ENCODE measurements at places on chromosomes 11 and 22.
A peak's percentile ranks its signal among the peaks of the same experiment; 100 is the strongest.

DNA sequence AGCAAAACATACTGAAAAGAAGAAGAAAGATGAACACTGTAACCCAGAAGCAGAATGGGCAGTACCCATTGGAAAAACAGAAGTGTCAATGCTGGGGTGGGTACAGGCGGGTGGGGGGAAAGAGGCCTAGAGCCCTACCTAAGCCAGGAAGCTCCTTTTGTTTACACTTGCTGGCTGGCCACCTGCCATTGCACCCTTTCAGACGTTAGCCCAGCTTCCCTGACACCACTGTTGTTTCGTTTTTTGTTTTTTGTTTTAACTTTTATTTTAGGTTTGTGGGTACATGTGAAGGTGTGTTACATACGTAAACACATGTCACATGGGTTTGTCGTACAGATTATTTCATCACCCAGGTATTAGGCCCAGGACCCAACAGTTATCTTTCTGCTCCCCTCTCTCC, 55.4 kb downstream of the PLEKHA7 start:
- no peak for DNase-seq

GRCh38 chr22:47294222-47294532, 531.7 kb downstream of the TBC1D22A start:
- no peak for DNase-seq

GRCh38 chr11:131979364-131979763, 608.9 kb downstream of the NTM start:
- no peak for DNase-seq

GRCh38 chr11:45332276-45332934, 46.3 kb upstream of the SYT13 start:
- peak; percentile 80 for DNase-seq

DNA sequence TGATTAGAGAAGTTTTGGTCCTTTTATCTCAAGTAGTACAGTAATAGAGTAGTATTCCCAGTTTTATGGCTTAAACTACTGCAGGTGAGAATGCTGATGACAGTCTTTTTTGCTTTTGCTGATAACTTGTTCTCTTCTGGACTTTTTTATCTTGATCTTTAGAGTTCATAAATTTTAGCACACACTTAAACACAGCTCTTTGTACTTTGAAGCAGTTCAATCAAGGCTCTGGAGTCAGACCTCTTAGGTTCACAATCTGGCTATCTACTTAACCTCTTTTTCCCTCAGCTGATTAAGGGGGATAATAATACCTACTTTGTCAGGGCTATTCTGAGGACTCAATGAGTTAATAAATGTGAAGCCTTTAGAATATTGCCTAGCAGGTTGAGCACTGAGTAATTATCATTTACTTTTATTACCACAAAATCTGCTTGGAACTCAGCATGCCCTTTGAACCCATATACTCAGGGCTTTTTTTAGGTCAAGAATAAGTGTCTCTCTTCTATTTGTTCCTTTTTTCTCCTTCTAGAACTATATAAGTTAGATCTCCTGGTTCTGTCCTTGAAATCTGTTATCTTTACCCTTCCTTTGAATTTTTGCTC, 51.9 kb downstream of the CSTF3 start:
- DNase-seq = no peak

DNA sequence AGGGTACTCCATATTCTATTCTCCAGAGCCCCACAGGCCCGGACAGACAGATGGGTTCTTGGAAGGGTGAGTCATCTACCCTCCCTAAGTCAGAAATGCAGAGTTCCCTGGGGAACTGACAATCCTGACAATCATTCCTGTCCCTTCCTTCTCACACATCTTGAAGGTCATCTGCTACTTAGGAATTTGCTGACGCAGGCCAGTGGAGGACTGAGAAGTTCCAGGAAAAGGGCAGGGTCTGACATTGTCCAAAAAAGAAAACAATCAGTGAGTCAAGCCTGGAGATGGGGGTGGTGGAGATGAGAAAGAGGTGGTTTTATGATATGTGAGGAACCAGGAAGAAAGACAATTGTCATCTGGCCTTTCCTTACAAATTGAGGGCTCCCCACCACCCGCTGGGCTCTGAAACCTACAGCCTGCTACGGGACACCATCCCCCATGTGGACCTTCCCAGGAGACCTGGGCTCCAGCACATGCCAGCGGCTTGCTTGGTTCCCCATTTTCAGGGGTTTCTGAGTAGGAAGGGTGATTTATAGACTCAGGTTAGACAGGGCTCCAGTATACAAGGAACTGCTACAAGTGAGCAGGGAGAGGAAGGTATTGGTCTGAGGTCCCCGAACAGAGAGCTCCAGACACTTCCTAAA, 12.9 kb downstream of the CD59 start:
- no peak for DNase-seq

DNA sequence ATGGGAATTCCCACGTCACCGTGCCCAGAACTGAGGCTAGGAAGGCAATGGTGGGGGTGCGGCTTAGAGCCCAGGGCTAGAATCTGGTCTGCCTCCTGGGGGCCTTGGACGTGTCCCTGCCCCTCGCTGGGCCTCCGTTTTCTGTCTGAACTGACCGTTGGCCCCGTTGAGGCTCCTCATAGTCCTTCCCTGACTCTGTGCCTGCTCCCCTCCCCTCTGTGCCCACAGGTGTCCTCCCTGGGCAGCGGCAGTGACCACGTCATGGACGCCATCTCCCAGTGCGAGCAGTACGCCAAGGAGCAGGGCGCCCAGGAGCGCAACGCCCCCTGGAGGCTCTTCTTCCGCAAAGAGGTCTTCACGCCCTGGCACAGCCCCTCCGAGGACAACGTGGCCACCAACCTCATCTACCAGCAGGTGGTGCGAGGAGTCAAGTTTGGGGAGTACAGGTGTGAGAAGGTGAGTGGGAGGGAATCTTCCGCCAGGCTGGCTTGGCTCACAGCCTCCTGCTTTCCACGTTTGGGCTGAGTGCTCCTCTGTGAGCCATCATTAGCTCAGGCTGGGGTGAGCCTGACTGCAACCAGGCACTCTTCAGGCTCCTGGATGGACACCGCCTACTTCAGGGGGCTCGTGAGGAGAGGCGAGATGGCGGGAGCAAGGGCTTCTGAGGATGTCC, 63.9 kb downstream of the MYO7A start:
- no peak for DNase-seq

DNA sequence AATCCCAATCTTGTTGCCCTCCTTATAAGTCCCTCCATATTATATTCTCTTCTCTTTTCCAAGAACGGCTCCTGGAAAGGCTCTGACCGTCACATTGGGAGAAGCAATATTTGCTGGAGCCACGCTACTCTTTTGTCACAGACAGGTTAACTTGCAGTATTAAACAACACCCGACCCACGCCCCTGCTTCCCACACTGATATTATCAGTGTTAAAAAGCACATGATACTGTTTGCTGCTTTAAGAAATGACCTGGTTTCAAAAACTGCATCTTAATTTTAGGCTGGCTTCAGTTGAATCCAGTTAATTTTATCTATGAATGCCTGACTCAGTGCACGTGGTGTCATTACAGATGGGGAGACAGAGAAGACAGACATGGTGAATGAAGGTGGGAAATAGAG, 3.1 kb downstream of the FLI1 start:
- no peak for DNase-seq

DNA sequence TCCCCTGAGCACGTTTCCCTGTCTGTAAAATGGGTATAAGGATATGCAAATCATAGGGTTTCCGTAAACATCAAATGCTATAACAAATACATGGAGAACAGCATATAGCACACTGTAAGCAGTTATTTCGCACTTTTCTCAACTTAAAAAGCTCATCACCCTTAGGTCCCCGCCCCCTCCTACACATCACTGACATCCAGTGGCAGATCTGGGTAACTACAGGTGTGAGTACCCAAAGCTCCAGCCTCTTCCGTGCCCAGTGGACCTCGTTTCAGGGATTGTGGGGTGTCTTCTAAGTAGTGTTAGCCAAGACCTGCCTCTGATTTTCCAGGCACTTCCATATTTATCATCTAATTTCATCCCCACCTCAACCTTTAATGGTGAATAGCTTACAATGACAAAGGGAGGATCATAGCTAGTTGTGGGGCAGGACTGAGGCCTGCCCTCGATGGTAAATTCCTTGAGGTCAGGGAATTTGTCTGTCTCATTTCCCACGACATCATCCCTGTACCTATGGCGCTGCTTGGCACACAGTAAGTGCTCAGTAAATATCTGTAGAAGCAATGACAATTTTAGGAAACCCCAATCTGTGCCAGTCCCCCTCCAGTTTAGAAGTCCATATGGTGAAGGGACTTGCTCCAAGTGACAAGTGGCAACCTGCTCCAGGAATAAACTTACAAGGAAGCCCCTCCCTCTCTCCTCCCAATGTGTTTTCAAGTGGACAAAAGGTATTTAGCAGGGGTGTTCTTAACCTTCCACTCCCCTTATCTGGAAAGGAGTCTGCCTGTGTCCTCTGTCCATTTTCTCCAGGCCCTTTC, 340.5 kb downstream of the TENM4 start:
- peak; percentile 58 for DNase-seq

- no peak for DNase-seq
Measured at GRCh38 chr22:39468487-39469325, 11.9 kb downstream of the MGAT3 start.

GRCh38 chr11:107545101-107545514, 20.4 kb downstream of the ALKBH8 start:
- no peak for DNase-seq

- DNase-seq = no peak
Measured at GRCh38 chr22:45529971-45530575, 27.4 kb downstream of the FBLN1 start.

- peak; percentile 35 for DNase-seq
Measured at GRCh38 chr11:2302306-2302895, 588 bp downstream of the TSPAN32 start.

GRCh38 chr11:118247041-118247440, 5.1 kb downstream of the MPZL3 start:
- DNase-seq = no peak

GRCh38 chr11:11461473-11461872, 108.4 kb upstream of the CSNK2A3 start:
- DNase-seq = no peak

- no peak for DNase-seq
Measured at GRCh38 chr22:30873661-30874060, 94.9 kb downstream of the MORC2 start.

GRCh38 chr22:31275576-31275975, 16.7 kb downstream of the PIK3IP1 start:
- no peak for DNase-seq

DNA sequence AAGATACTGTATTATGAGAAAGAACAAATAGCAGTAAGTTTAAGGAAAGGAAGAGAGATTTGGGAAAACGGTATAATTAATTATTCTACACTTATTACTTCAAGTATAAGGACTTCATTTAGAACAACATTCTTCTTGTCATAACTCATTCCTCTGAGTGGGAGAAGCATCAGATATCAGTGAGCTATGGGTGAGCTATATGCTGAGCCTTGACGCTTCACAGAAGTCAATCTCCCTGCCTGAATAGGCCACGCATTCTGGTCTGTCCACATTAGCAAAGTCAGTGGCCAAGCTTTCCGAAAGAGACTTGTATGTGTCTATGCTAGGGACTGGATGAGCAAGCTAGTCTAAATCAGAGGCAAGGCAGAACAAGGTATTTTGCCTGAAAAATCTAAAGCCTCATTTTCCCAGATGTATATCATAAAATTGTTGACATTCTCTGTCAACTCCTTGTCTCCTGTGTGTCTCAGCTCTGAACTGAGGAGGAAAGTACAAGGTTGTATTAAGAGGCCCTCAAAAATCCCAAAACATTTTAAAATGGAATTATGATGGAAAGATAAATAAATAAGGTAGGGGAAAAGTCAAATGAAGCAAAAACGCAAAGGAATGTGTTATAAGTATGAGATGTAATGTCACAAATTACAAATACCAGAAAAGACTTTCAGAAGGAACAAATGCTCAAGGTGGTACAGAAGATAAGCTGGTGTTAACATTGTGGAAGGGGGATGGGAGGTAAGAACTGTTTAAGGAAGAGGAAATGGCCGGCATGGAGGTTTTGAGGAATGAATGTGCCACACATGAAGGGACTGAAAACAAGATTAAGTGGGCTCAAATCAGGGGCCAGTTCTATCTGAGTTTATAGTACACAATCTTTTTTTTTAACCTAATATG, 1.4 kb downstream of the OR52N2 start:
- DNase-seq = no peak

- no peak for DNase-seq
Measured at GRCh38 chr11:62223095-62223494, 14.6 kb downstream of the SCGB2A1 start.

- DNase-seq = no peak
Measured at GRCh38 chr22:33599596-33599995, 320.7 kb downstream of the LARGE1 start.

GRCh38 chr11:11805228-11805627, 36.5 kb upstream of the USP47 start:
- DNase-seq = no peak

DNA sequence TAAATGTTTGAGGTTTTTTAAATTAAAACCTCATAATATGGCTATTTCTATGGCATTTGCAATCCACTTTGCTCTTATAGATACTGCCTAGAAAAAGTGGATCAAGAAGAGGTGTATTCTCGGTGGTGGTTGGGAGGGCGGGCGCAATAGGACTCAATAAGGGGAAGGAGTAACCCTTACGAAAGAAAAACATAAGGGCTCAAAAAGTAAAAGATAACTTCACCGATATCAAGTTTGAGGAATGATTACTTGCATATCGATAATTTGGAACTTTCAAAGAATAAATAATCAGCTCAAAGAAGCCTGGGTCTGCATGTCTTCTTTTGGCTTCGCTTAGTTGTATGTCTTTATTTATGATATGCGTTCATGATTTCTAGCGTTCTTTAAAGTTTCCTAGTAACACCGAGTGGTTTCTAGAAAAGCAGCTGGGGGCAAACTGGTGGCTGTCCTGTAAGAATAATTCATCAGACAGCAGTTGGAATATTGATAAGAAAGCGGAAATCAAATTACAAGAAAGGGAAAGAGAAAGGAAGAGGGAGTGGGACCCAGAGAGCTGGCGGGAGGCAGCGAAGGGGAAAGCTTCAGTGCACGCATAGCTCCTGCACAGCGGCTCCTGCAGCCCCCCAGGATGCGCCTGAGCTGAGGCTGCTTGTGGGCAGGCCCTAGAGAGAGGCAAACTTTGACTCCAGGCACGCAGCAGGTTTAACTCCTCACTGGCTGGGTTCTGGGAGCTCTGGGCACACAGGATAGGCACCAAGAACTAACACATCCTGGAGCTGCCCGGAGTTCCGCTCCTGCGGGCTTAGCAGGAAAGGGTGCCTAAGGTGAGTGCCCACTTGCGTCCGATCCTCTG, 9.1 kb upstream of the FLI1 start:
- no peak for DNase-seq

- no peak for DNase-seq
Measured at GRCh38 chr11:34655335-34656008, 34.6 kb downstream of the EHF start.

DNA sequence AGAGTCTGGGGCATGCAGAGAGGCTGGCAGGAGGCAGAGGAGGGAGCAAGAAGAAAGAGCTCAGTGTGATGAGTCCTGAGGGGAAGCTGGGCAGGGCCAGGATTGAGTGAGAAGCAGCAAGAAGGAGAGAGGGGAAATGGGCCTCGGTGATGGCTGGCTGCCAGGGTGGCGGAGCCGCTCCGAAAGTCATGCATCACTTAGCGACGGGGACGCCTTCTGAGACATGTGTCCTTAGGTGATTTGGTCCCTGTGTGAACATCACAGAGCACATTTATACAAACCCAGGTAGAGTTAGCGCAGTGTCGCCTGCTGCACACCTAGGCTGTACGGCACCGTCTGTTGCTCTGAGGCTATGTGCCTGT, 15.1 kb downstream of the TBC1D22A start:
- DNase-seq = peak; percentile 14

GRCh38 chr11:41245184-41245583, 214.3 kb downstream of the LRRC4C start:
- DNase-seq = no peak

- DNase-seq = no peak
Measured at GRCh38 chr11:77075425-77075905, 8.7 kb downstream of the CAPN5 start.
